ENCODE measurements at places on chromosomes 7 and 10.

DNA sequence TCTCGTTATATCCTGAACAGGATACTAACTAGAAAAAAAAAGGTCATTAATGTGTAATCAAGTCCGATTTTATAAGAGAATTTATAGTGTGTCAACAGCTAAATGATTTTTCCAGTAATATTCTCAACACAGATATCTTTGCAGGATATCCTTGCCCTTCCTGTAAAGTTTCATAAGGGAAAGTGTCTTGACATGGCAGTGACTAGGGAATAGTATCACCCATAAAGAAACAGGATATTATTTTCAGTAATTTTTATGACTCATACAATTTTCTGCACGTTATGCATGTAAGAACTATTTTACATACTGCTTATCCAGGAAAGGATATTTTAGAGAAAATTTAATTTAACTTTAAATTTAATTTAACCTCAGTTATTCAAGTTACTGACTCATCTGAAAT, 19.5 kb upstream of the PNLIP start:
- no peak for DNase-seq

GRCh38 chr7:47611045-47611511, 29.2 kb upstream of the TNS3 start:
- DNase-seq: no peak

DNA sequence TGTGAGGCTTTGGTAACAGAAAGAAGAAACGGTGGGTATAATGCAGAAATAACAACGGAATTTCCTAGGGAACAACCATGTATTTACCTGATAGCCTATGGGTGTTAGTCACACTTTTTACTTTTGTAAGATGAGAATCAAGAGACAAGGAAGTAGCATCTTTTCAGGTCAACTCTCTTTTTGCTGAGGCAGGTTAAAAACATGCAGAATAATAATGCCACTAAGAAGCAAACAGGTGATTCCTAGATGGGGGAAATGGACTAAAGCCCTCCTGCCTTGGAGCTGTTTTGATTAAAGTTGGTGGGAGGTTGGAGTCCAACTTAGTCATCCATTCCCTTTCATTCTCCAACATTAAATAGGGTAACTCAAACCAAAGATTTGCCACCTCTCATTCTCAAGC, 2.0 kb upstream of the COL28A1 start:
- no peak for DNase-seq

DNA sequence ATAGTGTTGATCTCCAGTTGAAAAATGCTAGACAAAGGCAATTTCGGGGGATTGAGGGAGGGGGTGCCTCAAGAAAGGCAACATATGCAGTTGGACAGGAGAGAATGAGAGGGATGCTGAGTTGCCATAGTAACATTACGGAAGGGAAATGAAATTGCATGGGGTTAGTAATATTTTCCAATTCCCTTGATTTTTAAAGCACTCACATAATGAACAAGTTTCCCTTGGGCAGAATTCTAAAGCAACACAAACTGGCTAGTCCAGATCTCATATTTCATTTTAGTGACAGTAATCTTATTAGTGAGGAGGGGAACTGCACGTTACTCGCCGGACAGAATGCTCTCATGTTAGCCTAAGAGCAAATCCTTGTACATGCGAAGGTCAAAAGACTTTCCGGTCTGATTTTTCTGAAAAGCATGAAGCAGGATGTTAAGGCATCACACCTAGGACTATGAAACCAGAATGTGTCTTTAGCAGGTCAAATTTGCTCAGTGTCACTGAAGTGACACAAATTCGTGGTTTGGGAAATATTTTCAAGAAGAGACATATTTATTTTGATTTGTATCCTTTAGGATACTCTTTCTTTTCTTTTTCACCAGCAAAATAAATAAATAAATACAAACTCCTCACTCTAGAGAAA, 165.5 kb downstream of the ANK3 start:
- DNase-seq: no peak

- no peak for DNase-seq
Observed at GRCh38 chr10:6119962-6120361, 31.1 kb downstream of the RBM17 start.

DNA sequence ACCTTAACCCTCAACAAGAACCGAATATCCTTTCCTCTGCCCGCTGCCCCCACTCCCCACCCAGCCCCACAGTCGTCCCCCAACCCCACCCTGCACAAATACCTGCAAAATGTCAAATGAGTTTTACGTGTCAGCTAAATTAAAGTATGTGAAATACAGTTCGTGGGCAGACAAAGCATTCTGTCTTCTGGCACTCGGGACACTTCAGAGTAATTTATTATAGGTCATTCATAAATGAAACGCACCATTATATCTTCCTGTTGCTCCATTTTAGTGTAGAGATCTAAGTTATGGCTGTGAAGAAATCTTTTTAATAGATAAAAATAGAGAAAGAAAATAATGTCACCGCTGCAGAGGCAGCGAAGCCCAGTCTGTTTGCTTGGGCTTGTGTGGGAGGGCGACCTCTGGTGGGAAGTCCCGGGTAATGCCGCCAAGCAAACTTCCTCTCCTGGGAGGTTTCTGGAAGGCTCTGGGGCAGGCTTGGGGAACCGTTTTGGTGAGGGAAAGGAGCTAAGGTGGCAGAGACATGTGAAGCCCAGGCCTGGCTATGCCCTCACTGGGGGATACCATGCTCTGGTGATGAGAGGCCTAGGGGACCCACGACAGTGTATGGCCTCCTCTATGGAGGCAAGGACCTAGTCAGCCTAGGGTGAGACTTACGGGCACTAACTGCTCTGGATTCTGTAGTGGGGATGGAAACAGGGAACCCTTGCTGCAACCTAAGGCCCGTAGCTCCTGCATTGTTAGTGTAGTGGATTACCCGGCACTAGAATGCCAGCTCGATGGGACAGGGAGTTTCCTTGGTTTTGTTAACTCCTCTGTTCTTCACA, 604.9 kb downstream of the LRMDA start:
- DNase-seq: no peak

DNA sequence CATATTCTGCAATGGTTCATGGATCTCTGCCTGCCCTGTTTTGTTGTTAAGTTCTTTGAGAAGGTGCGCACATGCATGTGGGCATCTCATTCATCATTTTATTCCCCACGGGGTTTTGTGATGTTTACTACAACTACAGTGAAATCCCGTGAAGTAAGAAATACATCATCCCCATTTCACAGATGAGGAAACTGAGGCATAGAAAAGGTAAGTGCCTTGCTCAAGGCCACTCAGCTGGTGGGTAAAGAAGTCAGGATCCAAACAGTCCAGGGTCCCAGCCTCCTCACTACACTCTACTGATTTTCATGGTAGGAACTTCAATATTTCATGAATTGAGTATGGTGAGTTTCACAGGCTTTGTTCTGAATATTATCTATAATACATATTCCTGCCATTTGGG, 72.6 kb downstream of the CYP26A1 start:
- DNase-seq: no peak

DNA sequence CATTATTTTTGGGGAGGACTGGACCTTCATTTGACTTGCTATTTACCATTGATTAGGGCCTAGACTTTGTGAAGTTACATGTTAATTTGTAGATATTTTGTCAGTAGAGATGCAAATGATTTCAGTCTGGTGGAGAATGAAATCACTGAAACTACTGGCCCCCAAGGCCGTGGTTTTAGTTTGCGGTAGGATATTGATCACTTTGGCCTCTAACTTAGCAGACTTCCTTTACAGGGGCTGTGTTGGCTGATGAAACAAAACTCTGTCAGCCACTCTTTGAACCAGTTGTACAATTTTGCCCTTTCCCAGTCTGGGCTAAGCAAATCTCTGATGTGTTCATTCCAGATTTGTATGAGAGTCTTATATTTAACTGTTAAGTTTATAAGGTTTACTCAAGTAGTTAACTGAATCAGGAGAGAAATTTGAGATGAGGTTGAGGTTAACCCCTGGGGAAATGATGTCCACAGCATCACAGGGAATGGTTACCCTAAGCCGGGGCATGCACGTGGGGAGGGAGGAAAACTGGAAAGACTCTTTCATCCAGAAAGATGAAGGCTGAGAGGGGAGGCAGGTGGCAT, 105.7 kb upstream of the INSIG1 start:
- DNase-seq: no peak

DNA sequence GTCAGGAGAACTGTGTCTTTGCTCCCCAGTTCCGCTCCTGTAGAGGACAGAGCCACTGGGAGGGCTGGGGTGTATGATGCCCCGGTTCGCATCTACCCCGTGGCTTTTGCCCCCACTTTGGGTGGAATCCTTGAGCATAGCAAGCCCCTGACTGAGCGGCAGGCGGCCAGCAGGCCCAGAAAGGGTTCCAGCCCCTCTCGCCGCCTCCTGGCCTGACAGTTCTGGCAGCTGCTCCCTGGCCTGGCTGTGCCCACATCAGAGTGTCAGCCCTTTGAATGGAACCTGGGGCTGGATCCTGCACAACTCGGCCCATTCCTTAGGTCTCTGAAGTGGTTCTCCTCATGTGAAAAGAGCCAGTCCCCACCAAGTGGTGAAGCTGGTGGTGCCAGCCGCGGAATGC, 106.7 kb downstream of the GRK5 start:
- DNase-seq: no peak

DNA sequence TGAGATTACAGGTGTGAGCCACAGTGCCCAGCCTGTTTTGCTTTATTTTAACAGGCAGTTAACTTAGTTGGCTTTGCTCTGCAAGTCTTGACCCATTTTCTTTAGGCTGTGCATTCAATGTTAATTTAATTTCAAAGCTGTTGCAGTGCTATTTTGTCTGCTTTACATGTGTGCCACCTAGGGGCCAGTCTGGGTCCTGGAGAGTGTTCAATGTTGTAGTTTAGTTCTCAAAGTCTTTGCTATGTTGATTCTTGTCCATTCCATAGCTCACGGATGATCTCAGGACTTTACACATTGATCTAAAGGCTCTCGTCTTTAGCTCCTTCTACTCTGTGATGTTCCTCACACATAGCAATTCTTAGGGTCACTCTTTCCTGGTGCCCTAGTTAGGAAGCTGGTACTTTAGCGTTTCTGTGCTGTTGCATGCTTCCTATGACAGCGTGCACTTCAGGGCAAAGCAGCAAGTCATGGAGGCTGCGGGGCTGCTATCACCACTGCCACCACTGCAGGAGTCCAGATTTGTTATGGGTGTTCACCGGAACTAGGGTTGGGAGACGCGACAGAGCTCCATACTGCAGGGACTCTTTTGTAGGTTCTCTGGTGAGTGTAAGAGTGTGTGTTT, 16.4 kb upstream of the ABCA13 start:
- no peak for DNase-seq

DNA sequence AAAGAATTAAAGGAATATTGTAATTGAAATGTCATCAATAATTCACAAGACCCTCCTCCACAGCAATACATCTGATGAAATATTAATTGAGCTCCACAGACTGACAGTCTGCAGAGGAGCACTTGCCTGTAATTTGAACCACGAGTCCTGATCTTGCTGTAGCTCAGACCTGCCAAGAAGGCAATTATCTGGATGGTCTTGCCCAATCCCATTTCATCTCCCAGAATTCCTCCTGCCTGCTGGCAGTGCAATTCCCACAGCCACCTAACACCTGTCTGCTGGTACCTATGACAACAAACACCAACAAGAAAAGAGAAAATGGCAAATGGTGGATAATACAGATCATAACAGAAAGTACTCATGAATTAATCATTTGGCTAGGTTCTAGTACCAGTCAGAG, 38.5 kb downstream of the ERCC6 start:
- DNase-seq: no peak

GRCh38 chr10:131928248-131929095, 27.7 kb downstream of the PPP2R2D start:
- DNase-seq: peak; percentile 23

- DNase-seq: no peak
Observed at GRCh38 chr7:157792241-157793086, 455.7 kb downstream of the DNAJB6 start.

DNA sequence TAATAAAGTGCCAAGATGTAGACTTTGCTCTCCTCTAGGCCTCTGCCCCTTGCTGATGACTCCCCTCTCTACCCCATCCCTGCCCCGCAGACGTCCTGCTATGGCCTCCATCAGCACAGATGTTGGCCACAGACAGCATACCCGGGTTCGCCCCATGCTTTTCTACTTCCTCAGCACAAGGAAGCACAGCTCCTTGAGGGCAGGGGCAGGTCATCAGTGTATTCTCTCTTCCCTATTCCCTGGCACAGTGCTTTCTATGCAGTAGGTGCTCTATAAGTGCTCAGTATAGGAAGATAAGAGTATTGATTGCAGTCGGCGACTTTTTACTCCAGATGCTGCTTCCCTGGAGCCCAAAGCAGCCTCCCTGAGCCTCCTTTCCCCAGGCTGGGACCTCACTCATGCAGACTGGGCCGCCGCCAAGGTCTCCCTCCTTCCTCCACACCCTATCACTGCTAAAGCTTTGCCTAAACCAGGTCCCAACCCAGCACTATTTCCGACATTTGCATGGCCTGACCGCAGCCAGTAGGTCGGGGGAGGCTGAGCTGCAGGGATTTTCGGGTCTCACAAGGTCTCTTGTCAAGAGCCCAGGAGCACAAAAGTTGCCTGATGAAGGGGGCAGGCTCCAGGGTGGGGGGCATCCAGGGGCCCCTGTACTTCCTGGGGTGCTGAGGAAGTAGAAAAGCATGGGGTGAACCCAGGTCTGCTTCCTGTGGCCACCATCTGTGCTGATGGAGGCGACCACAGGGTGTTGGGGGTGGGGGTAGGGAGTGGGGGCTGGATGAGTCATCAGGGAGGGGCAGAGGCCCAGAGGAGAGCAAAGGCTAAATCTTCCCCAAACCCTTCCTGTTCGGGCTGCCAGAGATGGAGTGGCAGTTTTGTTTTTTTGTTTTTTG, 8.0 kb downstream of the CALHM3 start:
- peak; percentile 48 for DNase-seq

- no peak for DNase-seq
Observed at GRCh38 chr10:78964952-78965633, 103.7 kb upstream of the ZMIZ1 start.

DNA sequence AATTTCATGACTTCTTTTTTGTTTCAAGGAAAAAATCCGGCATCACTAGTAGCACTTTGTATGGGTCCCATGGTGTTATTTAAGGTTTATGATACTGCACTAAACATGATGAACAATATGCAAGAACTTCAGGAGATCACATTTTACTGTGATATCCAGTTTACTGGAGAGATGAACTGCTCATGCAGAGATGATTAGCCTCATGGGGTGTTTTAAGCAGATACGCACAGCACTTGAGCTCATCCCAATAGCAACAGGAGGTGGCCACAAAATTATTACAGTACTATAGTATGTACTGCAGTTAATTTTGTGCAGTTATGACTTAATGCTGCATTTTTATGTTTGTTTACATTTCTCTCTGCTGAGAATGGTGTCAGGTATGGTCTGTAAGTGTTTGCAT, 303.7 kb upstream of the PCDH15 start:
- DNase-seq: no peak

- DNase-seq: no peak
Observed at GRCh38 chr10:130377986-130378540, 241.9 kb downstream of the GLRX3 start.

DNA sequence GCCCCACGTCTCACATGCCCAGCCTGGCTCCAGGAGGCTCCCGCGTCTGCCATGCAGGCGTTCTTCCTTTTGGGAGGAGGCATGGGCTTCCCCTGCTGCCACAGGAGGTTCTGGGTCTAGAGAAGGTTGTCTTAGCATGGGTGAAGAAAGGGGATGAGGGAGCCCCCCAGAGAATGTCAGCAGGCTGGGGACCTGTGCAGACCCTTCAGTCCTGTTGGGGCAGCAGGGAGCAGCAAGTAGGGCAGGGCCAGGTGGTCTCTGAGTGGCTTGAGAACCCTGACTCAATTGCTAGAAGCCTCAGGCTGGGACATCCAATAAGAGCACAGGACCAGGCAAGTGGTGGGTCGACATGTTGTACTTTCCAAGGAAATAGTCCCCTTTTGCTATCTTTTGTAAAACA, 34.4 kb upstream of the ADCYAP1R1 start:
- no peak for DNase-seq

All from stimulated activated CD4-positive, alpha-beta T cell treated with anti-CD3 and anti-CD28 coated beads, Interleukin-15, amount 100 ng/mL, for 48 hours (primary cell).